ENCODE measurements at places on chromosomes 4 and X. TPM values are rescaled to one million over a fixed set of nuclear protein-coding genes. Genes with fewer than 3 reads are reported as not detected.

DNA sequence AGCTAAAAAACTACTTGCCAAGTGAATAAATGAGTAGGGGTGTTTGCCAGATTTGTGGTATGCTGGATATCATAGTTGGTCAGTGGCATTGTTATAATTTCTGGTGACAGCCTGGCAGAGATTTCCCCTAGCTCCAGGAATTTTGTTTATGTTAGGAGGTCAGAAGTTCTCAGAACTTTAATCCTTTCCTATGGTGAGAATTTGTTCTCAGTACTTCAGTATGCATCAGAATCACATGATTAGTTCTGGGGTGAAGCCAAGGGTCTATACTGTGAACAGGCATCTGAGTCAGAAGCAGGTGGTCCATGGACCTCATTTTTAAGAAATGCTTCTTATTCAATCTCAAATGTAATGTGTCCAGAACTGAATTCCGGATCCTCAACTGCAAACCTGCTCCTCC, 10.5 kb downstream of the RASSF6 start:
- peak; percentile 21 for DNase-seq

Gene RPS6KA6
- 7.7 TPM for total RNA-seq

DNA sequence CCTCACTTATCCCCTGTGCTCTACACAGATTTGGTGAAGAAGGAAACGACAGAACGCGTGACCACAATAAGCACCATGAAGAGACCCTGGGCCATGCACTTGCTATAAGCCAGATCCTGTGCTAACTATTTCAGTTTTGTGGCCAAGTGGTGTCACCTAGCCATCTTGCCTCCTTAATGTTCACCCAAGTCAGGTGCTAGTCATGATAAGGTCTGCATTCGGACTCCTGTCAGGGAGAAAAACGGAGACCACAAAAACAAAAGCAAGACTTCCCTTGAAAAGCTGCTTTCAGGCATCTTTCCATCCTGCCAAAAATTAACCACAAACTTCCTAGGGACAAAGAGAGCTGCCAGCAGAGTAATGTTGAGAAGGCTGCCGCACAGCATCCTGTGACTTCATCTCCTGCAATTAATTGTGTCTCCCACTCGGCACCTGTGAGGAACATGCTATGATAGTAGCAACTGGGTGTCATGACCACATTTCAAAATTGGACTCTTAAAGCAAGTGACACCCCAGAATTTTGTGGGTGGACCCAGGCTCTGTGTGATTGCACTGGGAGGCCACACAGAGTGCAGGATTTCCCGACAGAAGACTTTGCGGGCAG, 8.8 kb upstream of the IDS start:
- DNase-seq, result peak; percentile 45

DNA sequence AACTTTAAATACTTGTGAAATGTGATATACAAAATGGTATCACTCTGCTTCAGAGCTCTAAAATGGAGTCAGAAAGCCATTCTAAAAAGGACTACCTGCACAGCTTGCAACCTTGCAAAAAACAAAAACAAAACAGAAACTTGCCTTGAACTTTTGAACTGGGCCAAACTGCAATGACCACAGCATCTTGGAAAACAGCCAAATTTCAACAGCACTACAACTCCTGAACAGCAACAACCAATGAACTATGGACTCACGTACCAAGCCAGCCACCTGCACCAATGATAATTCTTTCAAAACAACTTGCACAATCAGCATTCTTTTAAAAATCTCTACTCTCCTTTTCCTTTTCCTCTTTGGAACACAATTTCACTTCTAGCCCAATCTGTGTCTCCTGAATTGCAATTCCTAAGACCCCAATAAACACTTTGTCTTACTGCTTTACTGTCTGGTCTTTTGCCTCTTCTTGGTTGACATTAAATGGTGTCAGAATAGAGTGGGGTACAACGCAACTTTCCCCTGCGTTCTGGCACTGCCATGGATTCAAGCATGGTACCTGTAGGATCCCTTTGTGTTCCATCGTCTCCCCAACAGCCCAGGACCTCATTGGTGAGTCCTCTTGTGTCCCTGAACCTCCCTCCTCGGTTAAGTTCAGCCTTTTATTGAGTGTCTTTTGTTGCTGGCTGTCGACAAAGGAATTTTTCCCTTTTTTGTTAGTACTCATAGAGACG, 35.7 kb upstream of the FMR1 start:
- peak; percentile 14 for DNase-seq

Gene TSPAN6
- 29.2 TPM for total RNA-seq

All from myocyte (in vitro differentiated cells).